ENCODE measurements at places on chromosomes 12 and 14.

DNA sequence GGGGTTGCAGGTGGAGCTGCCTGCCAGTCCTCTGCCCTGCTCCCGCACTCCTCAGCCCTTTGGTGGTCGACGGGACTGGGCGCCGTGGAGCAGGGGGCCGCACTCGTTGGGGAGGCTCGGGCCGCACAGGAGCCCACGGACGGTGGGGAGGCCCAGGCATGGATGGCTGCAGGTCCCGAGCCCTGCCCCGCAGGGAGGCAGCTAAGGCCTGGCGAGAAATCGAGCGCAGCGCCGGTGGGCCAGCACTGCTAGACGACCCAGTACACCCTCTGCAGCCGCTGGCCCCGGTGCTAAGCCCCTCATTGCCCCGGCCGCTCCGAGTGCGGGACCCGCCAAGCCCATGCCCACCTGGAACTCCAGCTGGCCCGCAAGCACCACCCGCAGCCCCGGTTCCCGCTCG, 221.8 kb downstream of the BTG1 start:
- DNase-seq: no peak

- no peak for DNase-seq
These were observed 133.8 kb downstream of the SLC2A13 start for GRCh38 chr12:39972119-39972518.

DNA sequence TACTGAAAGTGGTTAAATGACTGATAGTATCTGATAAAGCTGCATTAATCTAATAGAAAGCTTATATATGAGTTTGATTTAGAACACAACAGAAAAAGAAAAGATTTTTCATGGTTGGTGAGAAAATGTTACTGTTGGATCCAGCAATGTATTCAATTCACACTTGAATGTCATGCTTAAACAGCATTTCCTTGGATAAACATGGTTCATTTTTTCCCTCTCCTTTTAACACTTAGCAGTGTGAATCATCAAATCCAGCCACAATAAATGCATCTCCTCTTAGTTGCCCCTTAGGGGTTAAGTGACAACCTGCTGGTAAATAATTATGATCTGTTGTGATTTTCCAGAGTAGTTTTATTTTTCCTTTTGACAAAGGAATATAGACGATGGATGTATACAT, 74.9 kb upstream of the GRIP1 start:
- no peak for DNase-seq

DNA sequence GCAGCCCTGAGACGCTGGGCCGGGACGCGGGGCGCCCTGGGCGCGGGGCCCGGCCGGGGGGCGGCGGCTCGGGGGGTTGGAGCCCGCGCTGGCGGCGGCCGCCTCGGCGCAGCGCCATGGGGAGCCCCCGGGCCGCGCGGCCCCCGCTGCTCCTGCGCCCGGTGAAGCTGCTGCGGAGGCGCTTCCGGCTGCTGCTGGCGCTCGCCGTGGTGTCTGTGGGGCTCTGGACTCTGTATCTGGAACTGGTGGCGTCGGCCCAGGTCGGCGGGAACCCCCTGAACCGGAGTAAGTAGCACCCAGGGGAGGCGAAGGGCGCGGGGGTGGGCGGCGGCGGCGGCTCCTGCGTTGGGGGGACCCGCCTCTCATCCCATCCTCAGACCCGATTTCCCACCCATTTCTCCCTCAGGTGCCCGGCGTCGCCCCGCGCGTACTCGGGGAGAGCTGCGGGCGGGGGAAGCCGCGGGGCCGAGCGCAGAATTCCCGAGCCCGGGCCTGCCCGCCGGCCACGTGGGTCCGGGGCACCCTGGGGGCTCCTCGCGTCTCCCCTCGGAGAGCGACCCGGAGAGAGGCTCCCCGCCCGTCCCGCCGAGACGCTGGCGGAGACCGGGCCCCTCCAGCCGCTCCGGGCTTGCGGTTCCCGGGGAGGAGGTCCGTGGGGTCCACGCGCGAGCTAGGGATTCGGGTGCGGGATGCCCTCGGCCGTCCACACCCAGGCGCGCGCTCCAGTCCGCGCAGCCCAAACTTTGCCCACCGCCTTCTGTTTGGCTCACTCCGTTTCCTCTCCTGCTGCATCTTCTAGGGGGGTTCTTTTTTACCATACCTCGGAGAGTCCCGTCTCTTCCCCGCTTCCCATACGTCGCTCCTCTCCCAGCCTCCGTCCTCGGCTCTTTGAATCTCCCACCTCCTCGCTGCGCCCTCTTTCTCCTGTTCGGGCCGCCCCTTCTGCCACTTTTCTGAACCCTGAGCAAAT, 807 bp downstream of the B4GALNT3 start:
- no peak for DNase-seq

DNA sequence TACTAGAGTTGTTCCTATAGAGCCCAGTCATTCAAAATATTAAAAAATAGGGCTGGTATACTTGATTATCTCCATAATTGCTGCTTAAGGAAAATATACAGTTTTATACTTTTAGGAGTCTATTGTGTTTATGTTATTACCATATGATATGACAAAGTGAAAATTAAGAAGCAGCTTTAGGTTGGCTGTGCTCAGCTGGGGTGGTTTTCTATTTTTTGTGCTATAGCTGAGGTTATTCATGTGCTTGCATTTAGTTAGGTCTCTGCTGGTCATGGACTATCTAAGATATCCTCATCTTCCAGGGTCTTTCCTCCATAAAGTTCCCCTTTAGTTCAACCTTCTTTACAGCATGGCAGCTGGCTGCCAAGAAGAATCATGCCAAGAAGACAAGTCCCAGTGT, 13.6 kb upstream of the LMO3 start:
- no peak for DNase-seq

GRCh38 chr14:72876710-72877063, 17.2 kb downstream of the DPF3 start:
- no peak for DNase-seq

- no peak for DNase-seq
These were observed 7.0 kb downstream of the CORO1C start for GRCh38 chr12:108724054-108724889.

DNA sequence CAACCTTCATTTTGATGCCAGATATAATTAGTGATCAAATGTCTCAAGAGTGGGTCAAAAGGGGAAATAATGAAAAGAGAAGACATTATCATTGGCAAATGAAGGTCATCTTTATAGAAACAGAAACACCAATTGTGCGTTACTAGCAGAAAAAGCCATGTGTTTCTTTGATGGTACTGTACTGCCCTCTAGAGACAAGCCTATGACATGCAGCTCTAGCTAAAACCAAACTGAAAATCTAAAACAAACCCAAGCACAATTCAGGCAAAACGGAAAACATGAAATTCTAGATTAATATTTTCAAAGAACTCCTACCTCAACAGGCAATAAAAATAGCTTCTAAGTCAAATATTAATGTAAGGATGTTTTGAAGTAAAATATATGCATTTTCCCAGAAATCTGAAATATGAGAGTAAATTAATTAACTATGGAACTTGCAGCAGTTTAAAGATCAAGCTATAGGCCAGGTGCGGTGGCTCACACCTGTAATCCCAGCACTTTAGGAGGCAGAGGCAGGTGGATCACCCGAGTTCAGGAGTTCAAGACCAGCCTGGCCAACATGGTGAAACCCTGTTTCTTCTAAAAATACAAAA, 115.4 kb downstream of the KLHL28 start:
- peak; percentile 55 for DNase-seq

- no peak for DNase-seq
These were observed 9.9 kb upstream of the FICD start for GRCh38 chr12:108505129-108505528.

DNA sequence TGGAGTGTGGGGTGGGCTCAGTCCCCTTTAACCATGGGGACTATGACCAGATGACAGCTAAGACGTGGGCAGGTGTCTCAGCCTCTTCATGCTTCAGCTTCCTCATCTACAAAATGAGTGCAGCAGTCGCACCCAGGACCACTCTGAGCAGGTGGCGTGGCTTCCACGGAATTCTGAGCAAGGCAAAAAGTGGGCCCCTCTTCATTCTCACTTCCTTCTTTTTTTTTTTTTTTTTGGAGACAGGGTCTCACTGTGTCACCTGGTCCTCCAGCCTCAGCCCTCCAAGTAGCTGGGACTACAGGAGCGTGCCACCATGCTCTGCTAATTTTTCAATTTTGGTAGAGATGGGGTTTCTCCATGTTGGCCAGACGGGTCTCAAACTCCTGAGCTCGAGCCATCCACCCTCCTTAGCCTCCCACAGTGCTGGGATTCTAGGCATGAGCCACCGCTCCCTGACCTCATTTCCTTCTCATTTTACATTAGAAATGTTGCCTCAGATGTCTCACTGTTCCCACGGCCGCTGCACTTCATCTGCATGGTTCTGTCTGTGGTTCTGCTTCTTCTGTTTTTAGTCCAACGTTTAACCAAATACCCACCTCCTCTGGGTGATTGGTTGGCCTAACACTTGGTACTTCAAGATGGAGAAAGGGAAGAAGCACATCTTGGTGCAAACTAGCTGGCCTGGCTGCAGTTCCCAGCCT, 41.3 kb upstream of the BCL7A start:
- no peak for DNase-seq

GRCh38 chr12:42887657-42888056, 298.1 kb upstream of the PRICKLE1 start:
- DNase-seq: no peak

DNA sequence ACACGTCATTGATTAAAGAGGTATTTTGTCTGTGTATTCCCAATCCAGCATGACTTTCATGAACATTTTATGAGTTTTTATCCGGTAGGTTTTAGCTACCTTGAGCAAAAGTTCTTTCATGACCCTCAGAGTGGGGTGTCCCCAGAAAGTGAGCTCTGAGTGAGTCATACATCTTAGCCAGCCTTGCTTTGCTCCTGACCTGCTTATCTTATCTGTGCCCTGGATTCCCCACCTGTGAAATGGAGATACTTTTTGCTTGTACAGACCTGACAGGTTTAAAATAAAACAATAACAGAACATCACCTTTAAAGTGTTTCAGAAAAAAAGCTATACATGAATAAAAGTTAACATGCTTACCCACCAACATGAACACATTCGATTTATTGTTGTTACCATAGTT, 202.8 kb upstream of the SOX5 start:
- no peak for DNase-seq

DNA sequence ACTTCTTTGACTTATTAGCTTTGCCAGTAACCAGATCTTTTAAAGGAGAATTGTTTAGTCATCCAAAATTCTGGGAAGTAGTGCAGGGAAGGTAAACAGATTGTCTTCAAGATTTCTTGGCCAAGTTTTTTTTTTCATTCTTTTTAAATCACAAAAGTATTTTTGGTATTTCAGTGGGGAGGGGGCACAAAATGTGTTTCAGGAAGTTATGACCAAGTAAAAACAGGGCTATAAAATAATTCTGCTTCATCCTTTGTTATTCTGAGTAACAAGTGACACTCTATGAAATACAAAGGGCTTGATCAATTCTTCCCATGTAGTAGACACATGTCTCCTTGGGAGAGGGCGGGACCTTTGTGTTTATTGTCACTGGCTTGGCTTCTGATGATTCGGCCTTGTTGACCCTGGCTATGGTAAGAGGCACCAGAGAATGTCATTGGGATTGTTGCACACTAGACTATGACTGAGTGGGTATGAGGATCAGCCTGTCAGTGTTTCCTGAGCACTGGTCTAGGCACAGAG, 55.4 kb downstream of the SUSD6 start:
- no peak for DNase-seq

DNA sequence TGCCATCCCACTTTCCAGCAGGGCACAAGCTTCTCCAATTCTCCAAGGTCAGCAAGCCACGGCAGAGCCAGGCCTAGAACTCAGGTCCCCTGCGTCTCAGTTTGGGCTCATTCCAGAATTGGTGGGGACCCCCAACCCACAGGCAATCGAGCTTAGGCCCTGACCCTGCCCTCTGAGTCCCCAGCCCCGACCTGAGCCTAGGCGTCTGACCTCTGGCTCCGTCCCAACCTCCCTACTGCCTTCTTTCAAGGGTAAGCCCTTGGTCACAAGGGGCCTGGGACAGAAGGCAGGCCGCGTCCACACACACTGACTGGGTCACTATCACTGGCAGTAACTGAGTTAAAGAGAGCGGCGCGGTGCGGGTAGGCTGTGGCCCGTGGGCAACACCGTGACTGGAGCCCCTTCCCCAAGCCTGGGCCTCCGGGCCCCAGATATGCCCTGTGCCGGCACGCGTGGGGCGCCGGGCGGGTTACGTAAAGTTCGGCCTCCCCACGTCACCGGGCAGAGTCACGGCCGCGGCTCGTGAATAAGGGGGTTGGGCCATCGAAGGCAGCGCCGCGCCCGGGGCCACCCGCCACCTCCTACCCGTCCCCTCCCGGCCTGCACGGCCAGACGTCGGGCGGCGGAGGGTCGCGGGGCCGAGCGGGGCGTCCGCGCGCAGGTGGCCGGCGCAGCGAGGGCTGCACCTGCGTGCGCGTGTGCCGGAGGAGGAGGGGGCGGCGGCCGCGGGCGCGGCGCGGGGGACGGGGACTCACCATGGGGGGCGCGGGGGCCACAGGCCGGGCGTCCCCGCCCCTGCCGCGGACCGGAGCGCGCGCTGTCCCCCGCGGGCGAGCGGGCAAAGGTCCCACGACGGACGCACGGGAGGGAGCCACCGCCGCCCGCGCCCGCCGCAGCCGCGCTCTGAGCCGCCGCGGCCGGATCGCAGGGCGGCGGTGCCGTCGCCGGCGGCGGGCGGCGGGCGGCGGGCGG, 516 bp downstream of the ANKRD9 start:
- peak; percentile 46 for DNase-seq

GRCh38 chr12:46266869-46267574, 1.8 kb downstream of the SLC38A1 start:
- DNase-seq: peak; percentile 67

DNA sequence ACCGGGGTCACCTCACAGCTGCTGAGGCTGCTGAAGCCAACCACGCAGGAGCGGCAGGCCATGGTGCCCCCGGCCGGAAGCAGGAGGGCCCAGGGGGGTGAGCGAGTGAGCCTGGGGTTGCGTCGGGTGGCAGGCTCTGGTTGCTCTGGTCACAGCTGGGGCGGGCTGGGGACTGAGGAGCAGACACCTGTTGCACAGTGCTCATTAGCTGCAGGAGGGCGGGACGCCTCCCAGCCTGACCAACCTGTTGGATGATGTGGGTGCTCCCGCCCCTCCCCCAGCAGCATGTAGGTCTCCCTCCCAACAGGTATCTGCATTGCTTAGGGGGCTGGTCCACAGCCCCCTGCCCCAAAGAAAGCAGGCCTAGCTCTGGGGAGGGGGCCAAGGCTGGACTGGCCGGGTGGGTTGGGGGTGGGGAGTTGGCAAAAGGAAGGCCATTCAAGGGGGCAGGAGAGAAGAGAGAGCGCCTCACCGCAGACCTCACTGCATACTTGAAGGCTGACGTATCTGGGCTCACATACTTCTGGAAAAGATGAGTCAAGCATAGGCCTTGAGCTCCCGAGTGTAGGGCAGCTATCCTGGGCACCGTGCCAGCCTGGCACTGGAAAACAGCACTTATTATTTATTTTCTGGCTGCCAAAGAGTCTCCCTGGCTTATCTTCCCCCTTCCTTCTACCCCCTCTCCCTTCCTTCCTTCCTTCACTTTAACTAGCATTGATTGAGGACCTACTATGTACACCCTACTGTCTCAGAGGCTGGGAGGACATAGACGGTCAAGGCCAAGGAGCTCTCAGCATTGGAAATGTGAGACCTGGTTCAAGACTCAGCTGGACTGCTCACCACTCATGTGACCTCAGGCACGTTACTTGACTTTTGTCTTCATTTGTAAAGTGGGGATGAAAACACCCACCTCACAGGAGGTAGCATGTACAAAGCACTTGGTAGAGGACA, at the start of gene KRT80:
Gene KRT80, minus strand, starts transcription at position 174 of the 951 bp plus-strand sequence. Its CDS starts 112 bp downstream, at position 62.
- DNase-seq: peak; percentile 85

- DNase-seq: no peak
These were observed 203.4 kb upstream of the PELI2 start for GRCh38 chr14:55914771-55915170.

- no peak for DNase-seq
These were observed 71.3 kb downstream of the PHLDA1 start for GRCh38 chr12:75960086-75960910.

All from hematopoietic multipotent progenitor cell treated with erythropoietin and hydrocortisone succinate and interleukin-3 and kit ligand, for 8 days (in vitro differentiated cells).